Bone marrow (tissue), 2 donors: ENCODE measurements at places on chromosomes 7 and 10.

DNA sequence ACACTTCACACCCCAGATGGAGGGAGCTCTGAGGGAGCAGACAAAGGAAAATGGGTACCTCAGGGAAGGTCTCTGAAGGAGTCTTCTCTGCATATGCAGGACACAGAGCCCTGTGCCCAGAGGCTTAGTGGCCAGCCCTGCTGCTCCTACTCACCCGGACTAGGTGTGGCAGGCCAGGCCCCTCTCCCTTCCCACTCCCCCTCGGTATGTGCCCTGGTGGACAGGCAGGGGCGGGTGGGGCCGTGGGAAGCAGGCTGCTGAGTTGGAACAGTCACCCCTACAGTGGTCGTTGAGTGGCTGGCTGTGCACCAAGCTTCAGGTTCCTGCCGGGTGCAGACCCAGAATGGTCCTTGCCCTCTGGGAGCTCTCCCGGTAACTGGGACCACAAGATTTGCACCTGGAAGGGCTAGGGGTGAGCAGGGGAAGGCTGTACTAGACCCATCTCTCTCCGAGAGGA lies 68.6 kb downstream of the ZMIZ1 start:
- DNase-seq = no peak

DNA sequence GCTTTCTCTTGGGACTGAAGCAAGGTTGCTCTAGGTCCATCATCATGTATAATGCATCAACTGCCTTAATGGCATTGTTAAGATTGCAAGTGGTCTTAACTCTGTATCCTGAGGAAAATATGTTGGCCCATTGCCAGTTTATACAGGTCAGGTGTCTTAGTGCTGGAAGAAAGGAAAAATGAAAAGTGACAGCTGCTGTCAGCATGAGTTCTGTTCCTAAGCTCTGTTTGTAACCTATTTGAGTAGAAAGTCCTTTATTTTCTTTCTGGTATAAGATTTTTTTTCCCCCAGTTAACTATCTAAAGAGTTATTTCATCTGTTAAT lies 127.2 kb downstream of the SRI start:
- no peak for DNase-seq

GRCh38 chr10:105585753-105586152 lies 944.7 kb downstream of the SORCS3 start:
- no peak for DNase-seq

- DNase-seq = no peak
These were observed 242.9 kb upstream of the CXCL12 start for GRCh38 chr10:44627591-44628354.

- DNase-seq = no peak
These were observed at the start of gene KIAA1217 for GRCh38 chr10:24208661-24209431. Gene KIAA1217 (plus strand): TSS chr10:24209138. CDS start chr10:24209194, 56 bp downstream.

DNA sequence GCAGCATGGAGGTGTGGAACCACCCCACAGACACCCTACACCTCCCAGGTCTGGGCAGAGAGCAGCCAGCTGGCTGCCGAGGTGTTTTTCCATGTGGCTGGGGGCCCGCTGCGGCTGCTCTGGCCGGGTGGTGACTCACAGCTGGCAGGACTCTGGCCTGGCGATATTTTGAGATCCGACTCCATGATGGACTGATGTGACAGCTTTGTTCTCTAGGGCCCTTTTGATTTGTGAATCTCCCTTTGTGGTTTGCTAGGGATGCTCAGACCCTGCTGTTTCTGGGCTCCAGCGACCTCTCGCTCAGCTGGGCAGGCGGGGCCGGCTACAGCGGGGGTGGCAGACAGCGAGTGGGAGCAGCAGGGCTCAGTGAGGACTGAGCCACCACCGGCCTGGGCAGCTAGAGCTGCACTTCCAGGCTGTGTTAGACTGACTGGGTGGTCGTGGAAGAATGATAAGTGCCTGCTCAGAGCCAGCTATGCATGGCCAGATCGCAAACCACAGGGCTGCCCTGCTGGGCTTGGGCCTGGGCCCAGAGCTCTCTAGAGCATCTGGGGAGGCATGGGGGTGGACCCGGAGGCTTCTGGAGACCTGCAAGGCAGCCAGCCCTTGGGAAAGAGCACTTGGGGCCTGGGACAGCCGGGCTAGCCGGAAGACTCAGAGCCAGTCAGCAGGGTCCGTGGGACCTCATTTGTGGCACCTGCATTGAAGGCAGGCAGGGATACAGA lies 46.2 kb upstream of the GDF10 start:
- no peak for DNase-seq

- DNase-seq = no peak
These were observed 557.4 kb upstream of the VSTM2A start for GRCh38 chr7:53984776-53985175.

DNA sequence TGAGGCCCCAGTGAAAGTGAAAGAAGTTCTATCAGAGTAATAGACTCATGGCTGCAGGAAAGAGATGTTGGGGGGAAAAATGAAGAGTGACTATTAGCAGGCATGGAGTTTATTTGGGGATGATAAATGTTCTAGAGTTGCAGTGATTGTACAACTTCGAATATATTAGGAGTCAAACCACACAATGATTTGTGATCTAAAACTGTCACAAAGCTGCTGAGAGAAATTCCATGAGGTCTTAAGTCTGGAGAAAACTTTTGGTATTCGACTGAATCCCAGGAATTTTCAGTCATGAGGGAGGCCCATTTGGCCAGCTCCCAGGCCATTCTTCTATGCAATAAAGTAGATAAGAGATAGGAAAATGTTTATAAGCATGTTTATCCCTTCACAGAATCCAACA lies 55.9 kb upstream of the UNC5B start:
- DNase-seq = no peak

DNA sequence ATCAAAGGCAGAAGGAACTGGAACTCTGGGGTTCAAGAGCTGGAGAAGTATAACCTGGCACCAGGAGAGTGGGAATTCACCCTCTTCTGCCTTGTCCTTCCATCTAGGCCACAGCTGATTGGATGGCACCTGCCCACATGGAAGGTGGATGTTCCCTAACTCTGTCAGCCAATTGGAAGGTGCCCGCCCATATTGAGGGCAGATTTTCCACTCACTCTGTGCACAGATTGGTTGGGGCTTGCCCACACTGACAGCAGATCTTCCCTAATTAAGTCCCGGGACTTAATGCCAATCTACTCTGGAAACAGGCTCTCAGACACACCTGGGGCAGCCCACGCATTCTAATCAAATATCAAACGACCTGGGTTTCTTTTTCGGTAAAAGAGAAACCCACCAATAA lies 1142.3 kb upstream of the CELF2 start:
- DNase-seq = no peak

DNA sequence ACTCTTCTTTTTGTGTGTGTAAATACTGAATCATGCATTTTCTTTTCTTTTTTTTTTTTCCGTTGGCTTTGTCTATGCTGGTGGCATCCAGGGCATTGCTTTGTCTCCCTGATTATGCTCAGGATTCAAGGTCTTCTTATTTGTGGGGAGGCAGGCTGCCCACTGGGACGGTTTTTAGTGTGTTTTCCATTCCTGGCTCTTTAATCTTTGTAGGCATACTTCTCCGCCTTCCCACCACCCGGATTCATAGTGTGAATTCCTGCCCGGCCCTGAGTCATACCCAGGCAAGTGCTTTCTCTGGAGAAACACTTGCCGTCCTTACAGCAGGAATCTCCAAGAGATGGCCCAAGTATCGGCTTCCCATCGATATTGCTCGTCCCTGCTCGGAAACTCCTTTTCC lies 5.2 kb downstream of the ZNF655 start:
- DNase-seq = no peak

GRCh38 chr10:13567030-13567429 lies 19.7 kb upstream of the PRPF18 start:
- no peak for DNase-seq

DNA sequence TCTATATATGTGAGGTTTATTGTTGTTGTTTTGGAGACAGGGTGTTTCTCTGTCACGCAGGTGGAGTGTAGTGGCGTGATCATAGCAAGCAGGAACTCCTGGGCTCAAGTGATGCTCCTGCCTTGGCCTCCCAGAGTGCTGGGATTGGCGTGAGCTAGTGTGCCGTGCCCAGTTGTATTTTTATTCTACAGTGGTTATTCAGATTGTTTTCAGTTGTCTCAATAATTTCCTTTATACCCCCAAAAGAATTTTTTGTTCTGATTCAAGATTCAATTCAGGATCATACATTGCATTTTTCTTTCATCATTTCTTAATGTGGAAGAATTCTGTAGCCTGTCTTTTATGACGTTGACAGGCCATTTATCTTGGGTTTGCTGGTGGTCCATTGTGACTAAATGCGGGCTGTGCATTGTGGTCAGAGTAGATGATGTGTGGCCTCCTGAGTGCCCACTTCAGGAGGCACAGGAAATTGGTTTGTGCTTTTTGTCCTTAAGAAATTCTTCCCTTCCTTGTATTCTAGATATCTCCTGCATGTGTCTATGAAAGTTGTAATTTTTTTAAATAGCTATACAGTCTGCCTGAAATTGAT lies 22.9 kb downstream of the RBM33 start:
- DNase-seq = no peak

DNA sequence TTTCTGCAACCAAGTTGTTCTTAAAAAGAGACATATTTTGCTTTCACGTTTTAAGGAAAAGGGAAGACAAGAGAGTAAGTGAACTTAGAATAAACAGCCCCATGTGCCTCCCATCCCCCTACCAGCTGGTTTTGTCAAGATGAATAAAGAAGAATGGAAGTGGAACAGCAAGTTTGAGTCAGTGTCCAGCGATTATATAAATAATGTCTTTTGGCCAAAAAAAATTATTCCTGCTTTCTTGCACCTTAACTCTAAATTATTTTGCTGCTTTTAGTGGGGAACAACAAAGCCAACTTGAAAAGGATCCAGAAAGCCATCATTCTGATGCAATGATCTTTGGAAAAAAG lies 82.4 kb upstream of the TRIL start:
- no peak for DNase-seq

DNA sequence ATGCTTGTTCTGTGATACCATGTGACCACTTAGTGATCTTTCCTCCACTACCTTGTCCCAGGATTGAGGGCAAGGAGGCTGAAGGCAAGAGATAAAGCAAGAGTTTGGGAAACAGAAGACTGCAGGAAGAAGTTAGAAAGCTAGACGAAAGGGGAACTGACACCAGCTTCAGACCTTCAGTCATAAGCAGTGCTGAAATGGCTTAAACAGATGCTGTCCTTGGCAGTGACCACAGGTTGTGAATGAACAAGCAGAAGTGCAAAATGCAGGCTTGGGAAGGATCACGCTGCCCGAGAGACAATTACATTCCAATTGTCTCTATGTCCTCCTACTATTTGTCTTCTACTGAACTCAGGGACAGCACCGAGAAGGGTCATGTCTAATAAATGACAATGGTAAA lies 704.9 kb upstream of the AUTS2 start:
- DNase-seq = no peak

GRCh38 chr10:72564596-72564995 lies 61.3 kb downstream of the MICU1 start:
- DNase-seq = no peak

DNA sequence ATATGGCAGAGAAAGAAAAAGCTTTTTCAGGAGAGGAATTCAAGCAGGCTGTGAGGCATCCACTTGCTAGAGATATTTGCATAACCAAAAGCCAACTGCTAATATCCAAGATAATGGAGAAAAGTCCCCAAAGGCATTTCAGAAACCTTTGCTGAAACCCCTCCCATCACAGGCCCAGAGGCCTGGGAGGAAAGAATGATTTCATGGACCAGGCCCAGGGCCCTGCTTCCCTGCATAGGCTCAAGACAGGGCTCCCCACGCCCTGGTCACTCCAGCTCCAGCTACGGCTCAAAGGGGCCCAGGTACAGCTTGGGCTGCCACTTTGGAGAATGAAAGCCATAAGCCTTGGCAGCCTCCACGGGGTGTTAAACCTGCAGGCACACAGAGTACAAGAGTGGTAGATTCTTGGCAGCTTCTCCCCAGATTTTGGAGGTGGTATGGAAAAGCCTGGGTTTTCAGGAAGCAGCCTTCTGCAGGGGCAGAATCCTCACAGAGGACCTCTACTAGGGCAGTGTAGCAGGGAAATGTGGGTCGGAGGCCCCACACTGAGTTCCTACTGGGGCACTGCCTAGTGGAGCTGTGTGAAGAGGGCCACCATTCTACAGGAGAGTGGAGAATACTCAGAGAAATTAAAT lies 5.6 kb upstream of the RSU1 start:
- no peak for DNase-seq

DNA sequence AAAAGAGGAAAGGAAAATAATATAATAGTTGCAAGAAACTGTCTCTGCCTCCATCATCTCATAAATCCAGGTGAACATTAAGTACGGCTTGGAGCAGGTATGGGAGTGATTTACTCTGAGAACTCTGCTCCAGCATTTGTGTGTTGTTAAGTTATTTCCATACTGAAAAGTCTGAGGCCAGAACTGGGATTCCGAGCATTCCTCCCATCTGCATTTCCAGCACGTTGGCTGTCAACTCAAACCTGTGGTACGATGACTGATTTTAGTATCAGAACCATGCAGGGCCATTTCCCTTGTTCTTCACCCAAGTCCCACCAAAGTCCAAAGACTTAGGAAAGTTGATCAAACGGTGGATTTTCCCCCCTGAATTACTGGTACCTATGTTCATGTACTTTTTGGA lies 104.9 kb downstream of the CREB5 start:
- no peak for DNase-seq

GRCh38 chr7:13920053-13920697 lies 69.3 kb downstream of the ETV1 start:
- no peak for DNase-seq

GRCh38 chr10:70188768-70189167 lies 18.5 kb upstream of the SAR1A start:
- no peak for DNase-seq

- DNase-seq = no peak
These were observed 38.1 kb downstream of the LDB3 start for GRCh38 chr10:86706401-86706841.

GRCh38 chr7:135791543-135792362 lies 43.1 kb upstream of the FAM180A start:
- no peak for DNase-seq

DNA sequence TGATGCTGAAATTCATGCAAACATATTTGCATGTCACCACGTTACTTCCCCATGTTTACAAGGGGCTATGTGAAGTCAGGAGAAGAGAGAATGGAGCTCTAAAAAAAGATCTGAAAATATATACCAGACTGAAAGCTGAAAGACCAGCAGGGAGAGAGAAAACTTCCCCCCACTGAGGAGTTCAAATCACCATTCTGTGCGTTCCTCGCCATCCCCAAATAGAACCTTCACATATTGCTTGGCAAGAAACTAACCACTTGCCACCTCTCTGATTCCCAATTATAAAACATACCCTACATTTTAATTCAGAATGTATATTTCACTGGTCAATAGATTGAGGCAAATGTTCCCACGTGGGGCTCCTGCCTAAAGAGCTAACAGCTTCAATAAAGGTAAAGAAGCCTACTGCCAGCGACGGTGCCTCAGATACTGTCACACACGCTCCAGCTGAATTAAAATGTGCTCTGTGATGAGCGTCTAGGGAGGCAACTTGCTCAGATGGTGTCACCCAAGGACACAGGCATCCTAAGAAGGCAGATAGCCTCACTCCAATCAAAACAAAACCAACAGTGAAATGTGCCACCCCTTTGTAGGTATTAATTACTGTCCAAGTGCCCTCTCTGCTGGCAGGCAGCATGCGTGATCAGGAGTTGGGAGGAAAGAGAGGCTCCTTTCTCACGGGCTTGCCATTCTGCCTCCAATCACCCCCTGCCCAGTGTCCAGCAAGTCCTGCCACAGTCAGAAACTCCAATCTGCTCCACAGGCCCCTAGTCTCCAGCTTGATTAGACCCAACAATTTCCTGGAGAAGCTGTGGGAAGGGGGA lies 298.2 kb downstream of the GRID1 start:
- DNase-seq = no peak
